Activated CD8-positive, alpha-beta memory T cell treated with anti-CD3 and anti-CD28 coated beads, Interleukin-2, amount 10 ng/mL, durations not matched to agents 7 days and 5 days (primary cell): ENCODE measurements at places on chromosomes 5 and 9.

DNA sequence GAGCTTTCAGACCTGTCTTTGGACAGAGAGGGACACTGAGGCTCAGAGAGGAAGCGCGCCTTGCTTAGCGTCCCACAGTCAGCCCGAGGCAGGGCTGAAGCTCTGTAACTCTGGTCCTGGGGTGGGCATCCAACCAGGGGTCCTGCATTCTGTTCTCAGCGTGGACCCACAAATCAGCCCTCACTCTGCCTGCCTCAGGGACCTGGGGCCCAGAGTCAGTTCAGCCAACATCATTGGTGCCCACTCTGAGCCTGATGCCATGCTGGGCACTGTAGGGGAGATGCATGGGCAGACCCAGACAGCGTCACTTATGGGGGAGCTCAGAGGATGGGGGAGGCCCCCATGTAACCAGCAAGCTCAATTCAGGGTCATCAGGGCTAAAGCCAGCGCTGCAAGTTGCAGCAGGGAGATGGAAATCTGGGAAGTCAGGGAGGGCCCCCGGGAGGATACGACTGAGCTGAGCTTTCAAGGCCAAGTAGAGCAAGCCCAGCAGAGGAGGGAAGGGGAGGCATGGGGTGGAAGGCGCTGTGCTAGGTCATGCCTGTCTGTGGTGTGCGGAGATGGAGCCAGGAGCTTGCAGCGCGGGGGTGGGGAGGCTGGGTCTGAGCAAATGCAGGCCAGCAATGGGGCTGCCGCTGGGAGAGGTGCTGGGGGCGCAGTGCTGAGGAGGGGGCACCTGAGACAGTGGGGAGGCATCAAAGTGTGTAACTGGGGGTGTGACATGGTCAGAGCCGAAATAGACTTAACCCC is 21.1 kb downstream of the CORO2A start:
- no peak for DNase-seq
- H3K27ac ChIP-seq: no peak overlapping the region
- H3K36me3 ChIP-seq: no peaks in the 10 kb centered on the region
- no peaks in the 10 kb centered on the region for H3K27me3 ChIP-seq

DNA sequence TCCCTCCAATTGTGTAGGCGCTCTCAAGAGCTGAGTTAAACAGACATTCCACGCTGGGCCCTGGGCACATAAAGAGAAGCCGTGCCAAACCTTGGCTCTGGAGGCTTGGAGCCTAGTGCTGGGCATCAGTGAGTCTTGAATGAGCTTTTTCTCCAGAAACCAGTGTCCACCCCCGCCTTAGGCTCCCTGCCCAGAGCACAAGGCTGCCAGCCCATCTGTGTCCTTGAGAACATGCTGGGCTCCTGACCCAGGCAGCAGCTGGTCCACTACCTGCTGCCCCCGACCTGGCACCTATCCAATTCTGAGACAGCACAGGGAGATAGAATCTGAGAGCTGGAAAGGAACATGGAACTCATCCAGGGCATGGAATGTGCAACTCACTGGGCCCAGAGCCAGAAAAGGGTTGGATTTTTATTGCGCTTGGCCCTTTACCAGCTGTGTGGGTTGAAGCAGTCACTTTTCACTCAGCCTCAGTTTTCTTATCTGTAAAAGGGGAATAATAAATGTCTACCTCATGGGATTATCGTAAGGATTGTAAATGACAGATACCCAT is 92.4 kb upstream of the CPLX2 start:
- H3K36me3 ChIP-seq: no peaks in the 10 kb centered on the region
- H3K4me1 ChIP-seq: no peaks in the 10 kb centered on the region
- H3K27ac ChIP-seq: no peak overlapping the region

DNA sequence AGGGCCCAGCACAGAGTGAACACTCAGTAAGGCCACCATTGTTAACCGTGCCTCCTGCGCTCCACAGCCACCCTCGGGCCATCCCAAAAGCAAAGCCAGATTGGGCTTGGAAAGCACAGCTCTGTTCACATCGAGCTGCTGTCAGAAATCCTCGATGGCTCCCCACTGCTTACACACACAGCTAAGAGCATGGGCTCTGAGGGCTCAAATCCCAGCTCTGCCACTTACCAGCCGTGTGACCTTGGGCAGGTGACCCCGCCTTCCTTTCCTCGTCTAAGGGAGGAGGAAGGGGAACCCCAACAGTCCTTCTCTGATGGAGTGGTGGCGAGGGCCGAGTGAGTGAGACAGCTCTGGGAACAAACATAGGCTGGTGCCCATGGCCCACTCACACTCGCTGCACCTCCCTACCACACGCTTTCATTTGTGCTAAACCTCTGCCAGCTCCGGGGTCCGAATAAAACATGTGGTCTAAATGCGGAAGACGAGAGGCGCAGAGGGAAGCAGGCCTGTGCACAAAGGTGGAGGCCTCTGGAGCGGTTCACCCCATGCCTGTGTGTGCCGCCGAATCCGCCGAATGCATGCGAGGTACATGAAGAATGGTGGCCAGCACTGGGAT is 139.3 kb downstream of the PAX5 start:
- peaks cover 44% of the 10 kb centered on the region for H3K27me3 ChIP-seq
- H3K4me1 ChIP-seq: no peaks in the 10 kb centered on the region
- H3K4me3 ChIP-seq: no peak overlapping the region
- no peak overlapping the region for H3K27ac ChIP-seq
- DNase-seq: no peak

DNA sequence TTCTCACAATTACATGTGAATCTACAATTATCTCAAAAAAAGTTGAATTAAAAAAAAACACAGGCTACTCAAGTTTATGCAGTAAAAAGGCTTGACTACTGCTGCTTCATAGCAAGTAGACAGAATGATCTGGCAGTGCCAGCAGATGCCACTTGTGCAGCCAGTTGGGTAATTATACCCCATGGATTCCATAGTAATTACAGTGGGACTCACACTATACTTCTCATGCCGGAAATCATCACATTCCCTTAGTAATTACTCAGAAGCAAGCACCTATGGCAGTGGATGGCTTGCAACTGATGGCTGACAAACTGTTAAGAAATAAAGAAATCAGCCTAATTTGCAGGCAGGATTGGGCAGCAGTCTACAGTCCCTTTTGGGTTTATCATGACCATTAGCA is 463.2 kb upstream of the KLF4 start:
- no peaks in the 10 kb centered on the region for H3K36me3 ChIP-seq
- no peaks in the 10 kb centered on the region for H3K4me1 ChIP-seq
- no peak overlapping the region for H3K4me3 ChIP-seq
- DNase-seq: no peak
- no peak overlapping the region for H3K27ac ChIP-seq

GRCh38 chr5:72046106-72046505 is 61.2 kb upstream of the MAP1B start:
- no peak for DNase-seq
- H3K4me1 ChIP-seq: no peaks in the 10 kb centered on the region
- no peak overlapping the region for H3K27ac ChIP-seq
- H3K36me3 ChIP-seq: no peaks in the 10 kb centered on the region

- H3K36me3 ChIP-seq: peaks cover 10% of the 10 kb centered on the region
- H3K4me3 ChIP-seq: no peak overlapping the region
- no peaks in the 10 kb centered on the region for H3K4me1 ChIP-seq
- DNase-seq: no peak
- H3K27me3 ChIP-seq: no peaks in the 10 kb centered on the region
- no peak overlapping the region for H3K27ac ChIP-seq
These were observed 89.0 kb downstream of the ARSB start for GRCh38 chr5:78896132-78896531.

- H3K36me3 ChIP-seq: no peaks in the 10 kb centered on the region
- H3K27ac ChIP-seq: no peak overlapping the region
- H3K4me3 ChIP-seq: no peak overlapping the region
These were observed 116.1 kb upstream of the IL6ST start for GRCh38 chr5:56110646-56111403.

GRCh38 chr9:114855488-114855887 is 49.6 kb upstream of the TNFSF15 start:
- peaks cover 2% of the 10 kb centered on the region for H3K36me3 ChIP-seq
- no peak overlapping the region for H3K27ac ChIP-seq

DNA sequence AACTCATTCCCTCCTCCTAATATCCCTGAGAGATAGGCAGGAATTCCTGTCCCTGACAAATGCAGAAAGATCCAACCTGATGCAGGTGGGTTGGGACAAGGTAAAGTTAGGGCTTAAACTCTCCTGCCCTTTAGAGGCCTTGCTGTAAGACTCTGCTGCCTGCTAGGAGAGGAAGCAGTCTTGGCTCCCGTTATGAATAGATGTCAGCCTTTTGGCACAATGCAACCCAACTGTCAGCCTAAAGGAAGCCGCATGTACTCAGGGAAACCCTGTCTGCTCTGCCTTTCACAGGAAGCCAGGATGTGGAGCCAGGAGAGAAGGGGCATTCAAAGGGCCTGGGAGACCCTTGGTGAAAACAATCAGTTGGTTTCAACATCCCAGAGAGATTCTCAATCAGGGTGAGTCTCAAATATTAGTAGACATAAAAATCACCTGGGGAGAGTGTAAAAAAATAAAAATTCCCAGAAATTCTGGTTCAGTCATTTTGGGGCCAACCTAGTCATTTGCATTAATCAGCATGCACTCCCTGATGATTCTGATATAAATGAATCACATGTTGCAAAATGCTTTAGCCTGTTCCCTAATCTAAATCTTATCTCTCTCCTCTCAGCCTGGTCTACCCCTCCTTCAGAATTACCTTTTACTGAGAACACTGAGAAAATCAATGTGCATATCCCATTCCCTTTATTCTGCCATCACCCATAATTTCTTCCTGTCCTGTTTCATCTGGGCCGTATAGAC is 136.2 kb upstream of the TRIM32 start:
- H3K27ac ChIP-seq: no peak overlapping the region
- no peaks in the 10 kb centered on the region for H3K36me3 ChIP-seq
- H3K4me3 ChIP-seq: no peak overlapping the region
- no peaks in the 10 kb centered on the region for H3K27me3 ChIP-seq
- no peak for DNase-seq
- peaks cover 2% of the 10 kb centered on the region for H3K4me1 ChIP-seq

DNA sequence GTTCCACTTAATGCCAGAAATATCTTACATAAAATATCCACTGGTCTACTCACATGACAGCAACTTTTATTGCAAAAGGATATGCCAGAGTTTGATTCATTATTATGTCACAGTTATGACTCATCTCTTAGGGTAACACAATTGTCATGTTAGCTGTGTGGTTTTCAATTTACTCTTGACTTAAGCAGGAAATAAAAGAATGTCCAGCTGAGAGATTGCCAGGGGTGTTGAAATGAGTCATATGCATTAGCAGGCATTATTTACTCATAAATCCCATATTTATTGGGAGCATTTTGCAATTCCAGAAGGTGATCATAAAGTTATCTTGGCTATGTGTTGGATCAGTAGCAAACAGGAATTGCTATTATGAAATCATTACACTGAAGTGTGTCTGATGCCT is 1164.6 kb upstream of the CDH18 start:
- H3K27me3 ChIP-seq: no peaks in the 10 kb centered on the region
- no peaks in the 10 kb centered on the region for H3K36me3 ChIP-seq
- no peak for DNase-seq
- no peak overlapping the region for H3K4me3 ChIP-seq

DNA sequence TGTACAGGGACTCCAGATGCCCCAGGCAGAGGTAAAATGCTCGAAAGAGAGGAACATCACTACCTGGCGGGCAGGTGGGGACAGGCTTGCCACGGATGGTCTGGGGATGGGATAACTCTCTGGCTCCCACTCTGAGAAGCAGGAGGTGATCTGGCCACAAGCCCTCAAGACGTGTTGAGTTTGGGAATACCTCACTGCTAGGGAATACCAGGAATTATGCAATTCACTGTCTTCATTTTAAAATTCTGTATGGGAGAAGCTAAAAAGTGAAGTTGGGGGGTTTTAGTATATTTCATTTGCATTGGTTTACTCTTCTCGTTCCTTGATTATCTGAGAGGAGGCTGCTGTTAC is 510.4 kb downstream of the CCDC171 start:
- no peaks in the 10 kb centered on the region for H3K27me3 ChIP-seq
- no peak overlapping the region for H3K27ac ChIP-seq
- H3K36me3 ChIP-seq: no peaks in the 10 kb centered on the region
- H3K4me3 ChIP-seq: no peak overlapping the region

DNA sequence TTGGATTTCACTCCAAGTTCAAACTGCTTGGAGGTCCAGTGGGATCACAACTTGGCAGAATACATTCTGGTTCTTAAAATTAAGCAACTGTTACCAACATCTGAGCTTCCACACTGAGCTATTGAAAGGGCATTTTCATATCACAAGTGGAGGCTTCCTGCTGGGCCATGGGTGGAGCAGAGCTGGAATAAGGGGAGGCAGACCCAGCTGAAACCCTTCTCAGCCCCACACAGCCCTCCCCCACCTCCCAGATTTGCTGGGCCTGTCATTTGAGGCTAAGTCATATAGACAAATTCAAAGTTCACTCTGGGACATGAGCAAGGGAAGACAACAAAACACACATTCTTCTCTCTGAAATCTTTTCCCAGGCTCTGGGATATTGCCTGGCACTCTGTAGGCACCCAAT is 79.9 kb downstream of the ACTL7B start:
- DNase-seq: no peak
- no peaks in the 10 kb centered on the region for H3K36me3 ChIP-seq
- H3K4me1 ChIP-seq: no peaks in the 10 kb centered on the region
- H3K4me3 ChIP-seq: no peak overlapping the region

GRCh38 chr9:5509573-5509972 is 758 bp upstream of the PDCD1LG2 start:
- H3K27ac ChIP-seq: peak overlapping the region; percentile 97
- DNase-seq: no peak
- no peaks in the 10 kb centered on the region for H3K27me3 ChIP-seq

DNA sequence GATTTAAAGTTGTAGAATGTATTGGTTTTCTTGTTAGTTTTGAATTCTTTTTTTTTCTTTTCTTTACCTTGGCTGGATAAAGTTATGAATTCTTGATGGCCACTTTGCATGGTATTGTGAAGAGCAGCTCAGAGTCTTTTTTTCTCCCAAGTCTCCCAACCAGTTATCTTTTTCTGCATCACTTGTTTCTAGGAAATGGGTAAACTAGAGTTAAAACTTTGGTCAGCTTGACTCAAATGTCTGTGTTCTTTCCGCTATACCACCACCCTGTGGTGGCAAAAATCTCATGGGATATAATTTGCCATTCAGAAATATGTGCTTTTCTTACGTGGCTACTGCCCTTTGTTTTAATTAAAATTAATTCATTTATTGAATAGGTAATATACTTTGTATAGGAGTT is 113.2 kb downstream of the UNC13B start:
- no peak for DNase-seq
- H3K27me3 ChIP-seq: peaks cover 15% of the 10 kb centered on the region
- no peaks in the 10 kb centered on the region for H3K36me3 ChIP-seq
- H3K4me3 ChIP-seq: no peak overlapping the region

GRCh38 chr9:72539824-72540347 is 18.5 kb downstream of the TMC1 start:
- H3K4me3 ChIP-seq: no peak overlapping the region
- peaks cover 17% of the 10 kb centered on the region for H3K4me1 ChIP-seq
- no peak for DNase-seq
- no peak overlapping the region for H3K27ac ChIP-seq
- no peaks in the 10 kb centered on the region for H3K27me3 ChIP-seq

GRCh38 chr5:83077662-83078261 is 415 bp downstream of the XRCC4 start:
- H3K27ac ChIP-seq: peak overlapping the region; percentile 100
- H3K36me3 ChIP-seq: peaks cover 23% of the 10 kb centered on the region
- DNase-seq: peak; percentile 57

GRCh38 chr5:141611289-141611688 is 7.5 kb downstream of the DIAPH1 start:
- no peak overlapping the region for H3K4me3 ChIP-seq
- peaks cover 47% of the 10 kb centered on the region for H3K36me3 ChIP-seq
- peaks cover 80% of the 10 kb centered on the region for H3K4me1 ChIP-seq
- peak overlapping the region; percentile 38 for H3K27ac ChIP-seq
